ENCODE measurements at places on chromosomes 16 and 17.

- DNase-seq, result no peak
These were observed 41.4 kb downstream of the MIS12 start for GRCh38 chr17:5527601-5528250.

- DNase-seq, result no peak
These were observed 20.5 kb downstream of the EIF4A3 start for GRCh38 chr17:80126449-80126715.

DNA sequence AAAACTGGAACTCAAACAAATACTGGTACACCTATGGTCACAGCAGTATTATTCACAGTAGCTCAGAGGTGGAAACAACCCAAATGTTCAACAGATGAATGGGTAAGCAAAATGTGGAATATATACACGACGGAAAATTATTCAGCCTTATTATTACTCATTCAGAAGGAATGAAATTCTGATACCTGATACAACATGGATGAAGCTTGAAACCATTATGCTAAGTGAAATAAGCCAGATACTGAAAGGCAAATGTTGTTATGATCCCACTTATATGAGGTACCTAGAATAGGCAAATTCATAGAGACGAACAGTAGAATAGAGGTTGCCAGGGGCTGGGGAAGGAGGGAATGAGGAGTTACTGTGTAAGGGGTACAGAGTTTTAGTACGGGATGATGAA is 27.1 kb upstream of the MYLK3 start:
- DNase-seq, result no peak

- no peak for DNase-seq
These were observed 54.8 kb downstream of the SDK2 start for GRCh38 chr17:73589363-73589980.

- DNase-seq, result peak; percentile 47
These were observed 489 bp upstream of the NFATC3 start for GRCh38 chr16:68084504-68085258.

GRCh38 chr17:9517396-9517795 is 58.2 kb downstream of the STX8 start:
- no peak for DNase-seq

DNA sequence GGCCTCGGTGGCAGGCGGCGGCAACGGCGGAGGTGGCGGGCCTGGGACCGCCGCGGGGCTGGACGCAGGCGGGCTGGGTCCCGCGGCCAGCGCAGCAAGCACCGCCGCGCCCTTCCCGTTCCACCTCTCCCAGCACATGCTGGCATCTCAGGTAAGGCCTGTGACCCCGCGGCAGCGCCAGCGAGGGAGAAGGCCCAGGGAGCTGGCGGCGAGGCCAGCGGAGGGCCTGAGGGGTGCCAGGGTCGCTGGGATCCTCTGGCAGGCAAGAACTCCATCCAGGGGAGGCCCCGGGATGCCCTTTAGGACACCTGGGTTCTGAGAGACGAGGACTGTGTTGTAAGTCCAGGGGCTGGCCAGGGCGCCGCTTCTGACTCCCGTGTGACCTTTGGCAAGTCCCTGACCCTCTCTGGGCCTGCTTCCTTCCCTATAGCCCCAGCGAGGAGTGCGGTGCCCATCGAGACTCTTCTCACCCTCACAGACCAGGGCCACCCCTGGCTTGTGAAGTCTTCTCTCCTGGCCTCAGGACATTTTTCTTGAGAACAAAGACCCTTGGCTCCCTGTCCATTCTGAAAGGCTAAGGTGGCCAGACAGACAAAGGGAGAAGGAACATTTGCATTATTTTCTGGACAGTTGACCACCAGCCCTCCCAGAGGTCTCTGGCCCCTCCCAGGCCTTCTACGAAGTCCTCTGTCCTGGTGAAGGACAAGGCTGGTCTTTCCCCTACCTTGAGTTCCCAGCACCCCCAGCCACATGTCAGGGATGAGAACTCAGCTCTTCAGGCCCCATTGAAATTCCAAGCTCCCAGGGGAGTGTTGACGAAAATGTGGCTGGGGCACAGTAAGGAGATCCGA is 6.3 kb downstream of the TBX2 start:
- DNase-seq, result no peak
